ENCODE measurements at places on chromosomes 7 and 10. TPM values are rescaled to one million over a fixed set of nuclear protein-coding genes. Genes with fewer than 3 reads are reported as not detected.

DNA sequence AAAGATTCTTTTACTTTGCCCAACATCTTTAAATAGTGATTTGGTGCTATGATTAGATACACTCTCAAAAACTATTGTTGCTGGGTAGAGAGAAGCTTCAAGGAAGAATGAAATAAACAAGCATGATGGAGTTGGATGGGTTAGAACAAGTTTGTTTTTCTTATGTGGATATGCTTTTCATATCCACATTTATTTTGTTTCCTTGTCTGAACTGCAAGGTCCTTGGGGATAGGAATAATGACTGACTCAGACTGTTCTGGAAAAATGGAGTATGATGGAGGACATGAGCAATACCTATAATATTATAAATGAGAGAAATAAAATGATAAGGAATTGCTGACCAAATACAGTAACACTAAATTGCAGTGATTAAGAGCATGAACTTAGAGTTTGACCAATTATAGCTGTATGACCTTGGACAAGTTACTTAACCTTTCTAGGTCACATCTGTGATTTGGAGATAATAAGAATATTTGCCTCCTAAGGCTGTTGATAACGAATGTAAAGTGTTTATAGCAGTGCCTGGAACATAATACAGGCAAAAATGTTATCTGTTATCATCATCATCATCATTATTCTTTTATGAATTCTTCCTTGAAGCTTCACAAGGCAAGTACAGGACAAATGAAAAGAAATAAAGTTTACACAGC, 847.5 kb downstream of the LRMDA start:
- DNase-seq, result no peak

DNA sequence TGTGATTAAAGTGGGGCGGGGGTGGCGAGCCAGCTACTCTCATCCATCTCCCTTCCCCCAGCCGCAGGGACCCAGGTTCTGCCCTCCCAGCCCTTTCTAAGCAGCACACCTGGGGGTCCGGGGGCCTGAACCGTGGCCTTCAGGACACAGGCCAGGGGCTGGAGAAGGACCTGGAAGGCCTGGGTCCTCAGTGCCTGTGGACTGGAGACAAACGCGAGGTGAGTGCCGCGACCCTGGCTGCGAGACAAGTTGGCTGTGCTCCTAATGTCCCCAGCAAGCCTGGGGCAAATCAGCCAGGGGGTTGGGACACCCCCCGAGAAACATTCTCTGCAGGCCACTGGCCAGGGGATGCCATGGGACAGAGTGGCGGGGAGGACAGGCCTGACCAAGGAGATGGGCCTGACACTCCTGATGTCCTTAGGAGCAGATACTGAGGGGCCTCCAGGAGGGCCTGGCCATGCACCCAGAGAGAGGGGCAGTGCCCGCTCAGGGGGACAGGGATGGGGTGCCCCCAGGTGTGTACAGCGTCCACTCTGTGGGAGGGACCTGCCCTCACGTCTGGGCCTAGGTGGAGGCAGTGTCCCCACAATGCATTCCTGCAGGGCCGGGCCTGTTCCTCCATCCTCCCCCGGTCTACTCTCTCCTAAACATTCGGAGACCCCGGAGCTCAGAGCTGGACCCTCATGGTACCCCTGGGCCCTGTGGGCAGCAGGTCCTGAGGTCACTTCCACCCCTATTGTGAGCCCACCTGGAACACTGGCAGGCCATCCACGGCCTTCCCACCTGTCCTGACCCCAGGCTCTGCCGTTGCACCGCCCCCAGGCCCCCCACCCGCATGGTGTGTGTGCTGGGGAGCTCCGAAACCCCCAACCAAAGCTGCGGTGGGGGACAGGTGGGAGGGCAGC, 13.1 kb downstream of the BRAT1 start:
- no peak for DNase-seq

DNA sequence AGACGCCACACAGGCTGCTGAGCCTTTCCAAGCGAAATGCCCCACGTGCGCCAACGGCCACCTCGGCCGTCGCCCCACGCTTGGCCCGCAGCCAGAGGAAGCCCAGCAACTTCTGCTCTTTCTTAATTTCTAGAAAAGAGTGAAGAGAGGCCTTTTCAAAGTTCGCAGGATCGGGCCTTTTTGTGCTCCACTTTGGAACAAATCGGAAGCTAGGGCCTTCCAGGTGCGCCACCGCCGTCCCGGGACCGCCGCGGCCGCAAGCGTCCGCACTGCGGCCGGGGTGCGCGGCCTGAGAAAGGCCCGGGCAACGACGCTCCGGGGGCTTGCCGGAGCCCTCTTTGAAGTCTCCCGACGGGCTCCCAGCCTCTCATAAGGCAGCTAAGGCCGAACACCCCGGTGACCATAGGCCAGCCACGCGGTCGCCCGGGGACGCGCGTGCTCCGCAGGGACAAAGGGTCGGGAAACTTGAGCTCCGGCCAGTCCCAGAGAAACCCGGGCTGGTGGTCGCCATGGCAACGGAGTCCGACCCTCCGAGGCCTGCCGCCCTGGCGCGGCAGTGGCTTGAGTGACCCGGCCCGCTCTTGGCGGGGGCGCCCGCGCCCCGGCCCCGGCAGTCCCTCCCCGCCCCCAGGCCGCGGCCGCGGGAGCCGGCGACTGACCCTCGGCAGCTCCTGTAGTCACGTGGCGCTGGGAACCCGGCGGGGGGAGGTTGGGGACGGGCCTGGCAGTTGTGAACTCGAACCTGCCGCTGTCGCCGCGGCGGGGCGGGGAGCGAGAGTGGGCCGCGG, at the start of gene REPIN1:
REPIN1 (plus strand) TSS at position 727 of the 788 bp plus-strand sequence. CDS start 890 bp downstream, outside the sequence.
- DNase-seq, result peak; percentile 87

- DNase-seq, result no peak
Measured at GRCh38 chr7:146131701-146132100, 15.1 kb downstream of the CNTNAP2 start.

- DNase-seq, result peak; percentile 67
Measured at GRCh38 chr10:124632064-124632531, 112.1 kb downstream of the FAM53B start.

ERVW-1 gene
- not detected for total RNA-seq

FZD8 gene
- 2.2 TPM for total RNA-seq

FAM25C gene
- not detected for total RNA-seq

CLDN12 gene
- 1.1 TPM for total RNA-seq

Measured in CD4-positive, alpha-beta T cell (primary cell).